WTC11 (cell line): ENCODE measurements at places on chromosomes 5 and 9. TPM values are rescaled to one million over a fixed set of nuclear protein-coding genes. Genes with fewer than 3 reads are reported as not detected.

DNA sequence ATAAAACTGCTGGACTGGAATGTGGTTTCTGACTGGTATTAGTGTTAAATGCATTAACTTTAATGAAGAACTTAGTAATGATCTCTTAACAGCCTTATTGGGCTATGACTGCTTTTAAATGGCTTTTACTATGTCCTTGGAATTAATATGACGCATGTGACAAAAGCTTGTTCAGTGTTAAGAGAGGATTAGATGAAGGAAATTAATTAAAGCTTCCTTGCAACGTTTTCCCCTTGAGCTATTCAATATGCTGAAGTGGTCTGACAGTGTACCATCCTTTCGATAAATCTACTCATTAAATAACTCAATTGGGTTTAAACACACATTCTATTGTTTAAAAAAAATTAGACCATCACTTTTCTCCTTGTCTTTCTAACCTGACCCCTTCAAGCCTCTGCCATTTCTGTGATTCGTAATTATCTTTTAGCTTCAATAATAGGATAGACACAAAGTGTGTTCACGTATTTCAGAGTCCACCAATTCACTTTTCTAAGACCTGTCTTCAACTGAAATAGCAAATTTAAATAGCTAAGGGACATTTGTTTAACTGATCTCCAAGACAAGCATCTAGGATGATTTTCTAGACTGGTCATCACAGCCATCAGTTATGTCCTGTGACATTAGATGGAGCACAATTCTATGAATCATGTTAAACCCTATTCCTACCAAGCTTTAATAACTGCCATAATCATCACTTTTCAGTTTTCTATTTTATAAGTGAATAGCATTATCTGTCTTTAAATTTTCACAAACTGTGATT lies 1258.0 kb upstream of the CDH9 start:
- DNase-seq, result no peak

DNA sequence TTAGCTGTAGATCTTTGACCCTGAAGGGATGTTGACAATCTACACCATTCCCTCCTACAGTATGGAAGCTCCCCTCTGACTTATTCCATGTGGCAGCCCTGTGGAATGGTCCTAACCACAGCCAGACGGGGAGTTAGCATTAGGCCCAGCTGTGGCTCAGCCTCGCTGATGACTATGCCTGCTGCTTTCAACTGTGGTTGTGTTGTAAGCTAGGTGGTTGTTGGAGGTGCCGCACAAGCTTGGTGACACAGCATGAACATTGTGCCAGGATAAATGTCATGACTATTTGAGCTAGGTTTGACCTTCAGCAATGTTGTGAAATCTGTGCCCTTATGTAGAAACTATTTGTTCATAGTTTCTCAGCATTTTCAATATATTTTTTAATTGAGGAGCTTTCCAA lies 40.6 kb downstream of the SGCD start:
- no peak for DNase-seq

HSD17B3 gene
- not detected in 3 replicates for total RNA-seq

- no peak for DNase-seq
Measured at GRCh38 chr9:123131258-123131657, 97.8 kb downstream of the GPR21 start.

DNA sequence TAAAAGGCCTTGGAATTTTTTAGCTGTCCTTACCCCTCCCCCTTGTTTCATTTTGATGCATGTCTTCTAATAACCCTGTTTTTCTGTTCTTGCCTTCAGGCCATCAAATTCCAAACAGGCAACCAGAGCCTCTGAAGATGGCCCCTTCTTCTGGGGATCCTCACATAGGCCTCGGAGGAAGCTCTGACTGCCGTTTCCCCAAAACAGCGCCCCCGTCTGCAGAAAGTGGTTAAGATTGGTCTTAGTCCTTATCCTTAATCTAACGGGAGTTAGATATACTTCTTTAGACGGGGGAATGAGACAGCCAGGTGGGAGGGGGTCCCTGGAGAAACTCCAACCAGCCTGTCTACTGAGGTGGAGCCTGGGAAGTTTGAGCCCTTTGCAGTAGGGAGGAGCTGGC lies 226.3 kb upstream of the ZNF608 start:
- DNase-seq, result peak; percentile 54

GRCh38 chr9:136088939-136089696 lies 6.0 kb downstream of the NACC2 start:
- no peak for DNase-seq

CNOT8 gene
- 51.7 to 58.6 TPM (median 54.4 TPM) in 3 replicates for total RNA-seq

GRCh38 chr9:35424356-35425352 lies 65.3 kb upstream of the RUSC2 start:
- no peak for DNase-seq

- DNase-seq, result no peak
Measured at GRCh38 chr9:129773262-129774048, 20.6 kb upstream of the PTGES start.

OTULINL gene
- total RNA-seq, result 6.6 to 12.3 TPM (median 10.6 TPM) in 3 replicates

DNA sequence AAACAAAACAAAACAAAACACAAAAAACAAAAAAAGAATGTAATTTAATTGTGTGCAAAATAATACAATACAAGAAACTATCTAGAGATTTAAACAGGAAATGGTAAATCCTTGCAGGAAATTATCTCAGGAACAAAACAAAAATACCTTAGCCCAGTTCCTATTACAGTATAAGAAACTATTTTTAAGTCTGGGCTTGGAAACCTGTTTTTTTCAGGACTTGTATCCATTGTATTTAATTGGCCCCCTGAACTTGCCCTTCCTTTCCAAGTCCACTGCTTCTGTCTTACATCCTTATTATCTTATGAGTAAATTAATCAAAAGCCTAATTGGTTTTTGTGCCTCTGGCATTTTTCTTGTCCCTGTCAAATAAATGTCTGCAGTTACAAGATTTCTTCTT lies 48.5 kb downstream of the ST8SIA4 start:
- DNase-seq, result no peak

FCN1 gene
- total RNA-seq, result 0.09 TPM in 1 of 3 replicates, not detected in the others

DNA sequence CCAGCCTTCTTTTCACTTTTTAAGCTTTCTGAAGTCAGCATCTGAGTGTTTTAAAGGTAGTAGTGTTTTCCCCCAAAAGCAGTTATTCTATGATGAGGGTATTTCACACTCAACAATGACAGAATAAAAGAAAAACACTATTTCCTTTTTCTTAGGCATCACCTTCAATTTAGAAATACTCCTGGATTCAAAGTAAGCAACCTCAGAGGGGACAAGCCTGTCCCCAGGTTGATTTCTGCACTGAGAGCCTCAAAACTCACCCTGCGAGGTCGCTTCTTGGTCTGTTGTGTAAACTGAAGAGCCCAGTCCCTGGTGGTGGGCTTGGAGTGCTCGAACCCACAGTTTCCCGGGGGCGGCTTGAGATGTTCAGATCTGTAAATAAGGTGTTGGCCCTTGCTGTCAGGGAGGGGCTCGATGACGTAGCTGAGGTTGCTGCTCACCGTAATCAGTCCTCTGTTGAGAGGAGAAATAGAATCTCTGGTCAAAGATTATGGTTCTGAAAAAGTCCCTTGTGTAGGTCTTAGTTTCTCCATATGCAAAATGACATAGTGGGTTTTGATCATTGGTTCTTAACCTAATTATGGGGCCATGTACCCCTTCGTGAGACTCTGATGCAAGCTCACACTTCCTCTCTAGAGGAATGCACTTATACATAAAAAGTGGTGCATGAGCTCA lies 55.9 kb downstream of the ADAM19 start:
- DNase-seq, result no peak

DNA sequence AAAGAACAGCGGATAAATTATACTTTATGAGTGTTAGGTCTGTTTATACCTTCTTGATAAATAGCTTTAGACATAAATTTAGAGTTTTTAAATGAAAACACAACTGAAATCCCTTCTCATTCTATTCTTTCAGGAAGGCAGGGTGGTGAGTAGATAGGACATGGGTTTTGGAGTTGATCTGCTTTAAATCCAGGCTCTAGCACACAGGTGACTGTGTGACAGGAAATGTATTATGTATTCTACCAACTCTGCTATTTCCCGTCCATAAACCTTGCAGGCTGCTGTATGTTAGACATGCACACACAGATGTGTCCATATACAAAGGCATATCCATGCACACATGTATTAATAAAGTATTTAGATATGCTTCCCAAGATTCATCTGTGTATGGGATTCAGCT lies 19.3 kb upstream of the CARTPT start:
- no peak for DNase-seq

DNA sequence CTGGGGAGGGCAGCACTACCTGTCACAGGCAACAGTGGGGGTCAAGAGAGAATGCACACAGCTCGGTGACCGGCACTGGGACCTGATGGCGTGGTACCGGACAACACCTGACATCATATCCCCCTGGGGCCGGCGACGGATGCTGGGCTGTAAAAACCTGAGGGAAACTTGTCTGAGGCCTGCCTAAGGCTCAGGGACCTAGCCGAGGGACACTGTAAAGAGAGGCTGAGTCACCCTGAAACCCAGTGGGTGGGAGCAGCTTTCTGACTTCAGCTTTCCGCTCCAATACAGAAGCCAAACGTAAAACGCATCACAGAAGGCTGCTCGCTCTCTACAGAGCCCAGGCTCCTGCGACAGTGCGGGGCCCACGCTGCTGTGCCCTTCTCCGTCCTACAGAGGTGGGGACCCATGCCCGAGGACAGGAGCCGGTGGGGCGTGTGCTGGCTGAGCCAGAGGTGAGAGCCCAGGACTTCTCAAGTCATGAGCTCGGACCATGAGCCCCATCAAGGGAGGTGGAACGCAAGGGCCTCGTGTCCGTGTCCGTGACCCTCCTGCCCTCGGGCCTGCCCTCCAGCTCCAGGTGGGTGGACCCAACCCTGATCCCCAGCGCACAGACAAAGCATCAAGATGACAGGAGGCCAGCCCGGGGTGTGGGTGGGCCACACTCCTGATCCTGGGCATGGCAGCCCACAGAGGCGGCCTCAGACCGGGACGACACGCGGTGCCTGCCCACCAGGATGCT lies 5.3 kb downstream of the RALGDS start:
- no peak for DNase-seq

GRCh38 chr9:133759146-133759900 lies 21.2 kb upstream of the SARDH start:
- DNase-seq, result peak; percentile 48

- peak; percentile 46 for DNase-seq
Measured at GRCh38 chr9:93952784-93953495, 2.2 kb downstream of the BARX1 start.

SERF1A gene
- 10.6 to 16.5 TPM (median 13.9 TPM) in 3 replicates for total RNA-seq

GRCh38 chr5:37668524-37669047 lies 171.3 kb downstream of the GDNF start:
- DNase-seq, result no peak

- DNase-seq, result no peak
Measured at GRCh38 chr5:493758-494157, 30.5 kb downstream of the SLC9A3 start.

PDE6A gene
- not detected in 3 replicates for total RNA-seq

DNA sequence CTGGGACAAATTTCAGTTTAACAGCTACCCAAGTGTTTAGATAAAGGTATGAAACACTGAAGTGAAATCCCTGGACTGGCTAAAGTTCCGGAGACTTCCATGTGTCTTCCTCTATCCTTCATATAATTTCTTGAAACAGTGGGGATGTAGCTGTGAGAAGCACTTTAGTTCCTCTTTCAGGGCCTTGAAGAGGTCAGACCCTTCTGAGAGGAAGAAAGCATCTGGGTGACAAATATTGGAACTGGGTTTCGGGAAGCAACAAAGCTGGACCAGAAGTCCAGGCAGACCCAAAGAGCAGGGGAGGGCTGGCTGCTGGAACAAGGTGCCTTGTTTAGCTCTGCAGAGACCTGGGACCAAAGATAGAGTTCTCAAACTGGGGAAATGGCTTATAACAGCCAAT lies 75.4 kb upstream of the ZFAND5 start:
- no peak for DNase-seq

IL4 gene
- not detected in 3 replicates for total RNA-seq

SMAD5 gene
- total RNA-seq, result 54.9 to 70.3 TPM (median 65.2 TPM) in 3 replicates

PKD2L2 gene
- 0.21 TPM in 1 of 3 replicates, not detected in the others for total RNA-seq

GRCh38 chr9:112012026-112012902 lies 115.7 kb downstream of the UGCG start:
- no peak for DNase-seq

NSMF gene
- 61.6 to 63.7 TPM (median 61.9 TPM) in 3 replicates for total RNA-seq

DNA sequence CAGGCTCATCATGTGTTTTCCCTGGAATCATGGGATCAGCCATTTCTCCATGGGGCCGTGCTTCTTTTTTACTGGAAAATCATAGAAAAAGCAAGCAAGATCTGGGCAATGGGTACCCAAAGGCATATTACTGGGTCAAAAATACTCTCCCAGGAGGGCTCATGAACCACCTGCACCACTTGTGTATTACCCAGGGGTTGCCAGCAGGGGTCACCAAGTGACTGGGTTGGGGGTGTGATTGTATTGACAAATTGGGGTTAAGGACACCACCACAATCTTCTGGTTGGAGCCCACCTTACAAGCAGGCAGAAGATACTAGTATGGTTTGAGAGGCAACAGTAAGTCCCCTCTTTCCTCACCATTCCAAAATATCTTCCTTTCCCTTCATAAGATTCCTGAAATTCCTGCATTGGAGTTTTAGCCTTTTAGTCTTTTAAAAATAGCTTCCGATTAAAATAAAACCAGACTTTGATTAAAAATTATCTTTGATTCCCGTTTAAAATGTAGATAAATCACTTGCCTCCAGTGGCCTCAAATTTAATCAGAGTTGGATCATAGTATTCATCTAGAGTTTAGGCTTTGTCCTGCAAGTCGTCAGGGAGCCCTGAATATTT lies 603.3 kb downstream of the KIF4B start:
- DNase-seq, result peak; percentile 84

PCDH12 gene
- total RNA-seq, result 0.02 to 0.33 TPM in 2 of 3 replicates, not detected in the other

- DNase-seq, result no peak
Measured at GRCh38 chr9:111961575-111961974, 65.0 kb downstream of the UGCG start.

GRCh38 chr9:37953206-37953774 lies 49.4 kb upstream of the SLC25A51 start:
- DNase-seq, result no peak
